ENCODE measurements at places on chromosomes 1 and 21. TPM values are rescaled to one million over a fixed set of nuclear protein-coding genes. Genes with fewer than 3 reads are reported as not detected.

The RPAP2 gene
- 38.2 TPM for total RNA-seq

The TCHHL1 gene
- total RNA-seq: 0.05 TPM

The ARHGEF19 gene
- 2.2 TPM for total RNA-seq

The PLCH2 gene
- 0.90 TPM for total RNA-seq

The GNG4 gene
- total RNA-seq: 3.1 TPM

The IVL gene
- total RNA-seq: 0.57 TPM

The OR2G6 gene
- total RNA-seq: not detected

The RPE65 gene
- 0.24 TPM for total RNA-seq

The LRRC39 gene
- 1.7 TPM for total RNA-seq

DNA sequence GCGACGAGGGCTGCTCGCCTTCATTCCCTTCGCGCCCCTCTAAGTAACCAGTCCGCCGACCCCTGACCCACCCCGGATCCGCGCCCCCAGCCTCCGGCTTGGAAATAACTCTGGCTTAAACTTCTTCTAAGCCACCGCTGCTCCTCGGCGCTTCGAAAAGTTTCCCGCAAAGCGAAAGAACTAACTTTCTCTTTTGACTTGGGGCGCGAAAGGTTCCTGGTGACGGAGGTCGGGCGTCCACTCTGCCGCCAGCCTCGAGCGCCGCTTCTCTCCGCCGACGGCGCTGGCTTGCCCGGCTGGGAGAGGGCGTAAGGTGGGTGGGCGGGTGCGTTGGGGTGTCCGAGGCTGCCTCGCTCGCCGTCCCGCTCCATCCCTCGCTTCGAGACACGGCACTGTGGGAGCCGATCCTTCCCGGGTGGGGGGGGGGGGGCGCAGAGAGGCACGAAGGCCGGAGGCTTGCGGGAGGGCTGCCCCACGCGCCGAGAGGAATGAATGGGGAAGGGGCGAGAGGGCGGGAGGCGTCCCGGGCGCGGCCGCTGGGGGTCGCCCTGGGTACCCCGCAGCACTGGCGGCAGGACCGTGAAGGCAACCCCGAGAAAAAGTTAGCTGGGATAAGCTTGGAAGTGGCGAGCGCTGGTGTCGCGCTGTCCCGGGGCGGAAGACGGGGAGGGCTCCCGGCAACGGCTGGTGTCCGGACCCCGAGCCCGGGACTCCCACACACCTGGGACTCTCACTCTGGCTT, 569 bp downstream of the ATF3 start:
- DNase-seq: no peak
- H3K27me3 ChIP-seq: peaks cover 74% of the 10 kb centered on the region
- H3K36me3 ChIP-seq: no peaks in the 10 kb centered on the region
- H3K27ac ChIP-seq: peak overlapping the region; percentile 55

- no peaks in the 10 kb centered on the region for H3K36me3 ChIP-seq
- no peaks in the 10 kb centered on the region for H3K27me3 ChIP-seq
- H3K4me3 ChIP-seq: no peak overlapping the region
- H3K27ac ChIP-seq: no peak overlapping the region
- DNase-seq: no peak
These were observed 122.8 kb downstream of the SYF2 start for GRCh38 chr1:25109531-25109951.

- no peak overlapping the region for H3K4me3 ChIP-seq
- peaks cover 1% of the 10 kb centered on the region for H3K27me3 ChIP-seq
- no peak overlapping the region for H3K27ac ChIP-seq
- H3K4me1 ChIP-seq: no peaks in the 10 kb centered on the region
- DNase-seq: no peak
- no peaks in the 10 kb centered on the region for H3K36me3 ChIP-seq
These were observed 6.3 kb upstream of the FNBP1L start for GRCh38 chr1:93441589-93441988.

DNA sequence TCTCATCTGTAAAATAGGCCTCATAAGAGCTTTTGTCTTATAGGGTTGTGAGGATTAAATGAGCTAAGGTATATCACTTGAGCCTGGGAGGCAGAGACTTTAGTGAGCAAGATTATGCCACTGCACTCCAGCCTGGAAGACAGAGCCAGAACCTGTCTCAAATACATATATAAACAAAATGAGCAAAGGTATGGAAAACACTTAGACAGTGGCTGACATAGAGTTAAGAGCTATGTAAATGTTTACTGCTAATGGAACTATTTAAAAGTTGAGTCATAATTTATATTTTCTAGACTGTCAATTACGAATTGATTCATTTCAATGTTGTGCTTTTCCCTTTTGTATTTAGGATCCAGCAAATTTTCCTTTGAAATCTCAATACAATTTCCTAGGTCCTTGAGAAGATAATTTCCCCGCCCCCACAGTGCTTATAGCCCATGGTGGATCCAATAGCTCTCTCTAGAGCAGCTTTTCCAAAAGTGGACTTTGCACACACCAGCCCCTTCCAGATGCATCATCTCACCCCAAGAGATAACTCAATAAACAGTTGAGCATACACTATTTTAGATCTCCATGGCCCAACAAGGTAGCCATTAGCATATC, 21.8 kb upstream of the RUNX3 start:
- no peak overlapping the region for H3K4me3 ChIP-seq
- H3K36me3 ChIP-seq: peaks cover 4% of the 10 kb centered on the region
- peaks cover 17% of the 10 kb centered on the region for H3K4me1 ChIP-seq
- H3K27me3 ChIP-seq: no peaks in the 10 kb centered on the region
- H3K27ac ChIP-seq: no peak overlapping the region

DNA sequence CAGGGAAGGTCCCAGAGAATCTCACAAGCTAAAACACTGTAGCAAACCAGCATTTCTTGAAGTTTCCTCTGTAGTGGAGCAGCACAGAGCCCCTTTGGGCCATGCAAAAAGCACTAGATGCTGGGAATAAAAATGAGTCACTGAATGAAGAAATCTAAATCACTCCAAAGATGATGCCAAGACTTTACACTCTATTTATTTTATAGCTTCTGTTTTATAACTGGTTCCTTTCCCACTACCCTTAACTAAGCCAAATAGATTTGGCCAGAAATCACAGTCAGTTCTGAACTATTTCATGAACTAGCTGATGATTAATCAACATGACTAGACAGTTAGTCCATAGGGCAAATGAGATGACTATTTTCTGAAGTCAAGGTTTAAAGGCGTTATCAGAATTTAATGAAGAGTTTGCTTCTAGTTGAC, 89.5 kb downstream of the SCMH1 start:
- no peak for DNase-seq
- H3K36me3 ChIP-seq: peaks cover 5% of the 10 kb centered on the region
- H3K27ac ChIP-seq: no peak overlapping the region
- H3K27me3 ChIP-seq: no peaks in the 10 kb centered on the region
- no peaks in the 10 kb centered on the region for H3K4me1 ChIP-seq
- no peak overlapping the region for H3K4me3 ChIP-seq

DNA sequence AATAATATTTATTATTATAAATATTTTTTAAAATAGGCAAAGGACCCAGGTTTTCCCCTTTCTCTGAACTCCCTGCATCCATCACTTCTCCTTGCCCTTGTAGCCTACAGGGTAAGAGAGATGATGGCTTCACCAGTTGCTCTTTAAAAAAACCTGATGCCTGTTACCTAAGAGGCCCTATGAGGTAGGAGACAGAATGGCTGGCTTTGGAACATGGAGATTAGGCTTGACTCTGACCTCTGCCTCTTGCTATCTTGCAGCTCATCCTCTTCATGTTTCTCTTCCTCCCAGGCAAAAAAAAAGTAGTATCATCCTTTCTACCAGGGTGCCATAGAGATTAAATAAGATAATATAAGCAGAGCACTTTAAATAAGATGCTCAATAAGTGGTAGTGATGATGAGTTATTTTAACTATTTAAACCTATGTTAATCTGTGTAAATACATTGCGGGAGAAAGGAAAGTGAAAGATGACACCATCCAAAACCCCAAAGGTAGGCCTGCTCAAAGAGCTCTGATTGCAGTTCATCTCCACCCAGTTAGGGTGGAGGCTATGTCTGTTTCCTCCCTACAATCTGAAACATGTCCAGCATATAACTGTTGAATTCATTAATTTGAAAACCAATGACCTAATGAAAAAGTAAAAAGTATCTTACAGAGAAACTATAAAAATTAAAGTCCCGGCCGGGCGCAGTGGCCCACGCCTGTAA, 51.8 kb downstream of the RGS2 start:
- no peak overlapping the region for H3K4me3 ChIP-seq
- H3K27me3 ChIP-seq: no peaks in the 10 kb centered on the region
- no peak overlapping the region for H3K27ac ChIP-seq
- no peaks in the 10 kb centered on the region for H3K36me3 ChIP-seq

DNA sequence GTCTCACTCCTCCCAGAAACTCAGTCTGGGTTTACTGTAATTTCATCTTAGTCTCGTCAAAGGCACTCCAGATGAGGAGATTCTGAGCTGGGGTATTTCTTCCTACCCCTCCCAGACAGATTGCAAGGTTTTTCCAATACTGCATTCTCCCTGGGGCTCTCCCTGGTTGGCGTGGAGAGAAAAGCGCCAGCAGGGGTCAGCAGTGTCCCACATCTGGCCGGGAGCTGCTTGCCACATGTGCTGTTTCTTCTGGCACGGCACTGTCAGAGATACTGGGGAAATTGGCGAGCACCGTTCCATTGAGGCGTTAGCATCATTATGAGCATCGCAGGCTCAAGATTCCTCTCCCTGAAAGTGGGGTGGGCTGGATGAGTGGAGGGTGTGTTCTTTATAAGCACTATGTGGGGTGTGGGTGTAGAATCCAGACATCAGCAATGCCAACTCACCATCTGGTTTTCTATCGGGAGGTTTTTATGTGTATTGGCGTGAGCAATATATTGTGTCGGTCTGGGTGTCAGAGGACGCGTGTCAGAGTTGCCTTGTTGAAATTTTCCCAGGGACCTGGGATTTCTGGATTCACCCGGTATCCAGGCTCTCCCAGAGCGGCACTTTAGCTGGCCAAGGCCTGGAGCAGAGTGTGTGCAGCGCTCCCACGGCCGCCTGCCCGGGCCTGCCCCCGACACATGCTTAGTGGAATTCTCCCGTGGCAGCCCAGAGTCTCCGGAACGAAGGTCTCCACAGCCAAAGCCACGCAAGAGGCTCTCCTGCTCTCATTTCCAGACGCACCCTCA, 8.0 kb upstream of the NAV1 start:
- no peaks in the 10 kb centered on the region for H3K4me1 ChIP-seq
- no peak overlapping the region for H3K4me3 ChIP-seq
- H3K27me3 ChIP-seq: peaks cover 21% of the 10 kb centered on the region
- DNase-seq: no peak
- H3K36me3 ChIP-seq: no peaks in the 10 kb centered on the region

DNA sequence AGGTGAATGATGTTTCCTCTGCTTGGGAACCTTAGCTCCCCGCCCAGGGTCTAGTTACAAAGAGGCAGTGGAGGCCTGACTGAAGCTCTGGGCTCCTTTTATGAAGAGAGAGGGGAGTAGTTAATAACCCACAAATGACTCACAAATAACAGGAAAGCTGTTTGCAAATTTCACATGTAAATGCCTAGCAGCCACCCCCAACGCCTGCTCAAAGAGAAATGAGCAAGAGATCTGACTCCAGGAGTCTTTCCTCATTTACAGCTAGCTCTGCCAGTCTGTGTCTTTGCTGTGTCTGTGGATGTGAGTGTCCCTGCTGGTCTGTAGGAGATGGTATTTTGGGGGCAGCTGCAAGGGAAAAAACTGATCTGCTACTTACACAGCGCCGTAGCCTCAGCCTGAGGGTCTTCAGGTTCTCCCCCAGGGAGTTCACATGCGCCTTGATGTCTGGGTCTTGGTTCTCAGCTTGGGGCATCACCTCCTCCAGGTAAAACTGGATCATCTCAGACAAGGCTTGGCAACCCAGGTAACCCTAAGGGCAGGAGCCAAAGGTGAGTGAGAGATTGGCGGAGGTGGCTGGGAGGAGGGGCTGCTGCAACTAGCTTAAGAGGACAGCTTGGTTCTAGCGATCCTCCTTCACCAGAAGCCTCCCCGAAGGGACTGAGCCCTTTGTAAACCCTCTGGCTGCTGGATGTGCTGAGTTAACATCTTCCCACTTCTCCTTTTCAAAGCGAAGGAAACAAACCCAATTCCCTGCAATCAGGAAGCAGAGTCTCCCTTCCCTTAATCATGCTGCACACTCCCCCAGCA, at the start of gene IL19:
IL19 (plus strand) TSS at position 243 of the 807 bp plus-strand sequence. CDS start 65,890 bp downstream, outside the sequence.
- H3K27ac ChIP-seq: peak within 1 kb of the TSS; percentile 50
- no peak within 1 kb of the TSS for H3K4me3 ChIP-seq
- peaks cover 51% of the 10 kb centered on the region for H3K4me1 ChIP-seq
- H3K36me3 ChIP-seq: no peaks in the 10 kb centered on the region
- no peak for DNase-seq
- H3K27me3 ChIP-seq: no peaks in the 10 kb centered on the region

DNA sequence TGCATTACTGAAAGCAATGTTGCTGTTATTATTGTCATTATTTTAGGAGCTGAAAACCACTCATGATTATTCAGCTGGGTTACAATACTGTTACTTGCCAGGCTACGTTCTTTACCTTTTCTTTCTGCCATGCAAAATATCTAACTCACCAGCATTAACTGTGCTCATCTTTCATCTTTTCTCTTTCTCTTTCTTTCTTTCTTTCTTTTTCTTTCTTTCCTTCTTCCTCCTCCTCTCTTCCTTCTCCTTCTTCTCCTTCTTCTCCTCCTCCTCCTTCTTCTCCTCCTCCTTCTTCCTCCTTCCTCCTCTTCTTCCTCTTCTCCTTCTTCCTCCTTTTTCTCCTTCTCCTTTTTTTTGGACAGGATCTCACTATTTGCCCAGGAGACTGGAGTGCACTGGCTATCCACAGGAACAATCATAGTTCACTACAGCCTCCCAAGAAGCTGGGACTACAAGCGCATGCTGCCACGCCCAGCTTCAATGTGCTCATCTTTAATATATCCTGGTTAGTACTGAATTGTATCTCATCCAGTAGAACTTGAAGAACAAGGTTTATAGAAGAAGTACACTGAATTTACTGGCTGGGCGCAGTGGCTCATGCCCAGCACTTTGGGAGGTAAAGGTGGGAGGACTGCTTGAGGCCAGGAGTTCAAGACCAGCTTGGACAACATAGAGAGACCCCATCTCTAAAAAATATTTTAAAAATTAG, 6.9 kb upstream of the ZMYM4 start:
- H3K4me3 ChIP-seq: no peak overlapping the region
- DNase-seq: no peak
- no peak overlapping the region for H3K27ac ChIP-seq
- no peaks in the 10 kb centered on the region for H3K27me3 ChIP-seq
- no peaks in the 10 kb centered on the region for H3K36me3 ChIP-seq

DNA sequence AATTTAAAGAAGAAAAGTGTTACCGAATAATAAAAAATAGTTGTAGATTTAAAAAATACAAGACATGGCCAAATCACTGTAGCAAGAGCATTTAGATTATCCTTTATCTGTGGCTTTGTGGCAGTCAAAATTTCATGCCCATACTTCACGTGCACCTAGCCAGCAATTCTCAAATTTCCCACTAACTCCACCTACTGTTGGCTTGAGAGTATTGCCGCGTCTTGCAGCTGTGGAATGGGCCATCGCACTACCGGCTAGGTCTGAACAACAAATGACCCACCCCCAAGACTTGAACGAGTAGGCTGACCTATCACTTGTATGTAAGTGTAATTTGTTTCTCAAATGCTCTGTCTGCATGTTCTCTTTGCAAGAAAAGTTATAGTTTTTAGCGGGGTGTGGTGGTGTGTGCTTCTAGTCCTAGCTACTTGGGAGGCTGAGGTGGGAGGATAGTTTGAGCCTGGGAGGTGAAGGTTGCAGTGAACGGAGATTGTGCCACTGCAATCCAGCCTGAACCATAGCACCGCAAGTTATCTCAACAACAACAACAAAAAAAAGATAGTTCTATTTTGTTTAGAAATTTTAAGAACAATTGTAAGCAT, 4.1 kb downstream of the KRTAP13-4 start:
- H3K27me3 ChIP-seq: no peaks in the 10 kb centered on the region
- no peaks in the 10 kb centered on the region for H3K4me1 ChIP-seq
- no peak overlapping the region for H3K4me3 ChIP-seq
- no peak for DNase-seq
- H3K27ac ChIP-seq: no peak overlapping the region
- H3K36me3 ChIP-seq: no peaks in the 10 kb centered on the region

Data from thymus (tissue), 14 donors.